Eye (tissue), 1 donor: ENCODE measurements at places on chromosomes 7 and 10.

DNA sequence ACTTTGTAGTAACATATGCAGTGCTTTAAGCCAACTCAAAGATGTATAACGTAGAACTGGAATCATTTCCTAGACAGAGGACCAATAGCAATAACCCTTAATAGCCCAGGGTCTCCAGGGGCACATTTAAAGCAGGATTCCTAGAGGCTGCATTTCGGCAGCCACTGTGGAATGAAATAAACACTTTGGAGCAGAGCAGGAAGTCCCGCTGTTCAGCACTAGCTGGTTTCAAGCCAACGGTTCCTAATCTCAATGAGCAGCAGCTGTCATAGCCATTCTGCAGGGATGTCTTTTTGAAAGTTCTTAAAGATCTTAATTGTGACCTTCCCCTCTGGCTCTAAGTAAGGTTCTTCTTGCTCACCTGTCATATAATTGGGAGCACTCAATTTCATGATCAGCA lies 18.4 kb upstream of the MACROH2A2 start:
- DNase-seq: peak; percentile 30

GRCh38 chr10:86207226-86207625 lies 159.4 kb downstream of the GRID1 start:
- no peak for DNase-seq

DNA sequence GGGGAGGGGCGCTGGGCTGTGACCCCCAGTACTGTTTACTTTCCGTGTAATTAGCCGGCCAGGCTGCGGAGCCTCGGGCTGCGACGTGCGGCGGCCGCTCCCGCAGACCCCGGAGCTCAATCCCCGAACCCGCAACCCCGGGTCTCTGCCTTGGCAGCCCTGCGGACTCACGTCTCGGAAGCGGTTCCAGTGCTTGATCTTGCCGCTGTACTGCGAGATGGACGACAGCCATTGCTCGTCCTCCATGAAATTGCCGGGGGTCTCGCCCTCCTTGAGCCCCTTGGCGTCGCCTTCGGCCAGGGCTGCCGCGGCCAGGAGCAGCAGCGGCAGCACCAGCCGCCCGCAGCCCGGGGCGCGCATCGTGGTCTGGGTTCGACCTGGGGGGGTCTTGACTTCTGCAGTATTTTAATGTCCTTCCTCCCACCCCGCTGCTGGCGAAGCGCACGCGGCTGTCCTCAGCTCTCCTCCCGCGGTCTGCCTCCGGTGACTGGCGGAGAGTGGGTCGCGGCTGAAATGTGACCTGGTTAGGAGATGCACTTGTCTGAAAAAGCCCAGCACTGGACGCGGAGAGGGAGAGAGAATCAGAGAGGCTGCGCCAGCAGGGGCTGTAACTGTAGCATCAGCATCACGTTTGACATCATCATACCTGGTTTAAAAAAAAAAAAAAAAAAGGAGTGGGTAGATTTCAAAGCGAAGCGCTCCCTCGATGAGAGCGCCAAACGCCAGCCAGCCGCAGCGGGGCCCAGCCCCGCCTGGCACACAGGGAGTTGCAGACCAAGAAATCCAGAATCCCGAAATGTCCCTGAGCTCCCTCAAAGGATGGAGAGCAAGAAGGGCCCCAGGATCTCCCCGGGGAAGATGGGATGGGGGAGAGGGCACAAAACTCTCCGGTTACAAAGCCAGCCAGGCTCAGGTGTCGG lies at the start of gene SPOCK2:
Gene SPOCK2, minus strand, starts transcription at position 583 of the 920 bp plus-strand sequence. Its CDS starts 223 bp downstream, at position 360.
- DNase-seq: peak; percentile 81

GRCh38 chr10:132198068-132198370 lies 11.3 kb downstream of the DPYSL4 start:
- no peak for DNase-seq

DNA sequence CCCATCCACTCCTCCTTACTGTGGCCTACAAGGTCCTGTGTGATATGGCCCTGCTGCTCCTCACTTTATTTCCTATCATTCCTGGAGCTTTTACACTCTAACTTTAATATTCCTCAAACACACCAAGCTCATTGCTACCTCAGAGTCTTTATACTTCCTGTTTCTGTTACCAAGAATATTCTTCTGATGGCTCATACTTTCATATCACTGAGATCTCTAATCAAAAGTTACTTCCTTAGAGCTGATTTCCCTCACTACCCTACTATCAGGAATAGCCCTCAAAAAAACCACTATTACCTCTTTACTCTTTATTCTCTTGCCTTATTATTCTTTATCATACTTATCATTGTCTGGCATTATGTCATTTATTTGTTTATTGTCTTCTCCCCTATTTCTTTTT lies 5.8 kb upstream of the PPP3CB start:
- no peak for DNase-seq

DNA sequence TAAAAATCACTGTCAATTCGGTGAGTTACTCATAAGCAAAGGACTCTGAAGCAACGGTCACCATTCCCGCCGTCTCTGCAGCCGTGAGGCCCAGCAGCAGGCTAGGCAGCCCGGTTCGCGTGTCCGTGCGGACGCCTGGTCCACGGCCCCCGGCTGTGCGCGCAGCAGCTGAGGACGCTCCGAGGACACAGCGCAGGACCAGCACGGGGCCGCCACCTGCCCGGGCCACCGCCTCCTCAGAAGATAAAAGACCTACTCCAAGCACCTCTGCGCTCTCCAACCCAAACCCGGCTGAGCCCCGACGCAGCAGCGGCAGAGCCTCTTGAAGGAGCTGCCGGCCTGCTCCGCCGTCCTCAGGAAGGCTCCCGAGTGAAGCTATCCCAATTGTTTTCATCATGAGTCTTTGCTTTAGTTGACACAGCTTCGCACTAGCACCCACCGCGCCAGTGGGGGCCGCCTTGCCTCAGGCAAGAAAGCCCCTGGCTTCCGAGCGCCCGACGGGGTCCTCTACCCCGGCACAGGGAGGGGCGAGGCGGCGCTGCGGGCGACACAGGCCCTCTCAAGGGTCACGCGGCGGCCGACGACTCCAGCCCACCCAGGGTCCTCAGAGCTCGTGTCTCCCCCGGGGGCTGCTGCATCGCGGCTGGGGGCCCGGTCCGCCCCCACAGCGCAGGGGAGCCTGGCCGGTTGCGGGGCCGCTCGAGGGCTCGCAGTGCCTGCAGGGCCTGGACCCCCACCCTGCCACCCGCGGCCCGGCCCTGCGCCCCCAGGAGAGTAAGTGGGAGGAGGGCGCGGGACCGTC lies 16.9 kb upstream of the GPR146 start:
- DNase-seq: peak; percentile 72

DNA sequence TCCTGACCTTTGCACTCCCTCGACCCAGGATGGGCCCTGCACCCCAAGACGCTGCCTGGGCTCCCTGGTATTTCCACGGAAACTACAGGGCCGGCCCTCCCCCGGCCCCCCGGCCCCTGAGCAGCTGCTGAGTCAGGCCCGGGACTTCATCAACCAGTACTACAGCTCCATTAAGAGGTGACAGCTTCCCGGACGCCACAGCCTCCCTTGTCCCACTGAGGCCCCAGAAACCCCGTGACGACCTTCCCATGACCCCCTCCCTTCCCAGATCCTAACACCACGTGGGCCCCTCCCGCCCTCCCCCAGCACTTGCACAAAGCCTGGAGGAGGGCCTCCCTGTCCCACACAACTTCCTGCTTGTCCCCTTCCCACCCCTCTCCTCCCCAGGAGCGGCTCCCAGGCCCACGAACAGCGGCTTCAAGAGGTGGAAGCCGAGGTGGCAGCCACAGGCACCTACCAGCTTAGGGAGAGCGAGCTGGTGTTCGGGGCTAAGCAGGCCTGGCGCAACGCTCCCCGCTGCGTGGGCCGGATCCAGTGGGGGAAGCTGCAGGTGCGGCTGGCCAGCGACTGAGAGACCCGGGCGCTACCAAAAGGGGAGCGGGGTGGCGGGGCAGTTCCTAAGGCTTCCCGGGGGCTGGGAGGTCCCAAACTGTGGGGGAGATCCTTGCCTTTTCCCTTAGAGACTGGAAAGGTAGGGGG lies 5.7 kb downstream of the NOS3 start:
- DNase-seq: no peak

- no peak for DNase-seq
These were observed 69.0 kb downstream of the DENND2A start for GRCh38 chr7:140571538-140572122.

- DNase-seq: no peak
These were observed 9.0 kb downstream of the AGAP3 start for GRCh38 chr7:151095123-151095797.

GRCh38 chr7:98462911-98463633 lies 62.2 kb upstream of the BAIAP2L1 start:
- no peak for DNase-seq

- DNase-seq: no peak
These were observed 41.8 kb downstream of the MTURN start for GRCh38 chr7:30176463-30177109.

DNA sequence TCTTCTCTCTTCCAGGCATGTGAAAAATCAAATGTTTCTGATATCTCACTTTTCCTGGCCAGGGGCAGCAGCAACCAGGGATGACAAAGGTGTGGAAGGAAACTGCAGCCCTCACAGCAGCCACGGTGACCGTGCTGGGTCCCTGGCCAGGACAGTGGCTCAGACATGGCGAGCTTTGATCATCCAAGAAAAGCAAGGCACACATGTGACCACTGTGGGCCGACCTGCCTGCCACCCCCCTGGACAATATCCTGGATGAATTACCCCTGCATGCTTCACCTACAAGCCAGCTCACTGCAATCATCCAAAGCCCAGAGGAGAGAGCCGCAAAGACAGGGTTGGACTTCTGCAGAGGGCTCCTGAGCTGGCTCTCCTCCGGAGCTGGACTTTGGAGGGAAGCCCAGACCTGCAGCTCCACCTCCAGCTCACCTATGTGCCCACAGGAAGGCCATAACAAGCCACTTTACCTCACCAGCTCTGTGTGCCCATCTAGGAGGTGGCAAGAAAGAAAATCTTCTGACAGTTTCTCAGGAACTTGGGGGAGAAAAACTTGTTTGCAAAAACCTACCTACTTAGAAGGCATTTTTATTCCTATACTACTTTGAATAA lies 2.7 kb downstream of the CHST15 start:
- DNase-seq: no peak

DNA sequence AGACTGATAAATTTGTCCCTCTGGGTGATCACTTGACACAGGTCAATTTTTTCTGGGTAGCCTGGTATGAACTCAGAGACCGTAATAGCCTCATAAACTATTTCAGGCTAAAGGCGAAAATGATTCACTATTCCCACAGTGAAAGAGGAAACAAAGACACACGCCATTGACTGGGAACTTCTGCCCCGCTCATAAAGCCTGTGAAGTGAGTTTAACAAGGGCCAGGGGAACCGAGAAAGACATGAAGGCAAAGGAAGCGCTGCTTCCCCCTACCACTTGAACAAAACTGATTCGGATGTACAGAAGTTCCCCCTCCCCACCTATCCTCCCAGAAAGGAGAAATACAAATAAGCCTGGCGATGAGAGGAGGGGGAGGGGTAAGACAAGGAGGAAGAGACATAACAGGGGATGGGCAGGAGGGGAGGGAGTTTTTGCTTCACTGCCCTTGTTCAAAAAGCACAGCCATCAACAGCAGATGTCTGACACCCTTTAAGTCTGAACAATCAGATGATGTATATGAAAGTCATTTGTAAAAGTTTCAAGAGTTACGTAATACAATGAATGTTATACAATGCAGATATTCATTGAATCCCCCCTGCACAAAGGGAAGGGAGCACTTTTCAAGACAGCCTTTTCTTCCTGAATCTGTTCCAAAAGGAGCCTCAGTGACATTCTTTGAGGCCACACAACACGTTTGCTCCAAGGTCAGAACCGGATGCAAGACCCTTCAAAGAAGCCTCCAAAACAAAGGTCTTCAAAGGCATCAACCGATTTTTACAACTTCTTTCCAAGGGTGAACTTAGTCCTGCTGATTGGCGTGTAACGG lies 734 bp downstream of the ABCB4 start:
- peak; percentile 70 for DNase-seq
